ENCODE measurements at places on chromosomes 2 and 18. TPM values are rescaled to one million over a fixed set of nuclear protein-coding genes. Genes with fewer than 3 reads are reported as not detected.
A peak's percentile ranks its signal among the peaks of the same experiment; 100 is the strongest.

DNA sequence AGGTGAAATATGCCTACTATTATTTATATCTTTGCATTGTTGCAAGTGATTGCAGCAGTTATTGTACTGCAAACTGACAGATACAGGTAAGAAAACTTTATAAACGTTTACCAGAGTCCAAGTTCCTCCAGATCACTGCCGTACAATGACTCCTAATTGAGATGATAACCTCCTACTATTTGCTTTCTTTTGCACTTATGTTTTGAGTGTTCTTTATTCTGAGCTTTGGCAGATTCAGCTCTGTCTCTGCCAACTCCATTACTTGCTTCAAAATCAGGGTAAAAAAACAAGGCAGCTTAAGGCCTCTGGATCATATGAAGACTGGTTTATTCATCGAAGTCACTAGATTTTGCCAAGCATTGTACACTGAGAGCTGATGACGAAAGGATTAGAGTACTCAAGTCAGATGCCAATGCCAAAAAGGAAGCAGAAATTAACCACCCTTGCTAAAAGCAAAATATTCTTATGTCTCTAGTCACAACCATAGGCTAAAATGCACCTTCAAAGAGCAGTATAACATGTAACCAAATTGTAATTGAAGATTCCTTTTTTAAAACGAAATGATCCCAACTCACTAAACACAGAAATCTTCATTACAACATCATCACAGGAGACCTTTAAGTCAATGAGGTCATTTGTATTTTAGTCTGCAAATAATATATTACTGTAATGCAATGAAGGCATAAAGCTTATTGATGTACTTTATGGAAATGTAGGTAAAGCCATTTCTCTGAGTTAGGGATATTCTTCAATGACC lies 10.5 kb upstream of the IKZF2 start:
- DNase-seq, result no peak

Gene ACSL3
- total RNA-seq, result 35.2 TPM

Gene HAUS1
- 8.8 TPM for total RNA-seq

DNA sequence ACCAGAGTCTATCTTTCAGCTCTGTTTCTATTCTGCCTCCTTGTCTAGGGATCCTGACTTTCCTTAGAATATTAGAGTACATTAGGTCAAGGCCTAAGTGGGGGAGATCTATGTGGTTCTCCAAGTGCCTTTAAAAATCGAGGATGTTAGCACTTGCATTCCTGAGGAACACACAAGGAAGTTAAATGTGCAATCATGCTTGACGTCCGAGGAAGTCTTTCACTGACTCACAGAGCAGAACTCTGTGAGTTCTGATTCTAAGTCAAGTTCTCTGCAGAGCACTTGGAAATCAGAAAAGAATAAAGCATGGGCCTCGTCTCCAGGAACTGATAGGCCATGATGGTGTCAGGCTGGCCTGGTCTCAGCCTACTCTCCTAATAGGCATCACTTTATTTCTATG lies 17.2 kb downstream of the FHOD3 start:
- DNase-seq, result no peak

- DNase-seq, result peak; percentile 79
Observed at GRCh38 chr2:179263446-179264367, 925 bp downstream of the SESTD1 start.

DNA sequence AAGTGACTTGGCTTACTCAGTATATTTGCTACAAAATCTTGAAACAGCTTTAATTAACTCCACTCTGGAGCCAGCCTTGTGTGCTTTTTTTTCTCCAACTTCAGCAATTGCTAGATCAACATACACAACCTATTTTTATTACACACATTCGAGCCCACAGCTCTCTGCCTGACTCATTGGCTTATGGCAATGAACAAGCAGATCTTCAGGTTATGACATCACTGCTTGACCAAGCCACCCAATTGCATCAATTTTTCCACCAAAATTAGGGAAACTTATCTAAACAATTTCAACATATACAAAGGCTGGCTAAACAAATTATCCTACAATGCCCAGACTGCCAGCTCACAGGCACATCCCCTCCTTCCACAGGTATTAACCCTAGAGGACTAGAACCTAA lies 39.6 kb upstream of the PDK1 start:
- DNase-seq, result no peak

DNA sequence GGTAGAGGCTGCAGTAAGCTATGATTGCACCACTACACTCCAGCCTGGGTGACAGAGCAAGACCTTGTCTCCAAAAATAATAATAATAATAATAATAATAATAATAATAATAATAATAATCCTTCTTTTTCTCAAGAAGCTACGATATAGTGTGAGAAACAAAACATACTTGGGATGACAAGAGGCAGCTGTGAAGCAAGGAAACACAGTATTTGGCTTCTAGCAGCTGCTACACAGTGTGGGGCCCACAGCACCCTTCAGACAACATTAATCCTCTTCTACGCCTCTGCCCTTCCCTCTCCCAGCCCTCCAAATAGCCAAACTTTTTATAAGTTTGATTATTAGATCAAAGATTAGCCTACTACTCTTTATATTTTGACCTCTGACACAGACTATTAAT lies 62.2 kb downstream of the MYOM1 start:
- no peak for DNase-seq

- DNase-seq, result no peak
Observed at GRCh38 chr2:17682098-17682857, 71.3 kb downstream of the SMC6 start.
